NCI-H774 (cell line): ENCODE measurements at places on chromosomes 5 and 9.

- no peak for DNase-seq
Measured at GRCh38 chr9:104836235-104836634, 72.3 kb downstream of the NIPSNAP3B start.

- no peak for DNase-seq
Measured at GRCh38 chr9:136003411-136004218, 42.4 kb upstream of the UBAC1 start.

- DNase-seq = no peak
Measured at GRCh38 chr5:180799902-180800801, 2.5 kb downstream of the MGAT1 start.

- DNase-seq = no peak
Measured at GRCh38 chr5:131305906-131306305, 42.1 kb downstream of the CDC42SE2 start.

- no peak for DNase-seq
Measured at GRCh38 chr5:139571966-139572365, 10.8 kb downstream of the UBE2D2 start.

- DNase-seq = no peak
Measured at GRCh38 chr5:125295405-125295872, 549.0 kb upstream of the ZNF608 start.

DNA sequence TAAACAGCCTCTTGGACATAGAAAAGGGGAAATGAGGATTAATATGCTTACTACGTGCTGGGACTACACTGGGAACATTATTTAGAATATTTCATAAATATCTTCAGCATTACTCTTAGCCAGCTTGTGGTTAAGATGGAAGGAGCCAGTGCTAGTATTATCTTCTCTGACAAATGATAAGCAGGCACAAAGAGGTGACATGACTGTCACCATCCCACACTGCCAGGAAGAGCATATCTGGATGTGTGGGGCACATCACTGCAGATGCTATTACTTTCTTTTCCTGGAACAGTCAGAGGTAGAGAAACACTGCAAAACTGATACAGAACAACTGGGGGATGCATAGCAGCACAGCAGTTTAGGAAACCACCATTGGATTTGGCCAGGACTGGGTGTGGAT is 281.0 kb upstream of the TNC start:
- DNase-seq = no peak

GRCh38 chr5:134524272-134524825 is 1.1 kb upstream of the JADE2 start:
- DNase-seq = peak; percentile 22

GRCh38 chr5:76372323-76373054 is 30.6 kb upstream of the IQGAP2 start:
- no peak for DNase-seq

- no peak for DNase-seq
Measured at GRCh38 chr5:166781737-166782136, 1509.7 kb upstream of the WWC1 start.

GRCh38 chr9:69936427-69936826 is 107.2 kb upstream of the MAMDC2 start:
- DNase-seq = no peak

- DNase-seq = no peak
Measured at GRCh38 chr9:96289392-96289791, 12.6 kb downstream of the HSD17B3 start.

GRCh38 chr9:116471093-116471906 is 215.8 kb upstream of the TRIM32 start:
- no peak for DNase-seq

DNA sequence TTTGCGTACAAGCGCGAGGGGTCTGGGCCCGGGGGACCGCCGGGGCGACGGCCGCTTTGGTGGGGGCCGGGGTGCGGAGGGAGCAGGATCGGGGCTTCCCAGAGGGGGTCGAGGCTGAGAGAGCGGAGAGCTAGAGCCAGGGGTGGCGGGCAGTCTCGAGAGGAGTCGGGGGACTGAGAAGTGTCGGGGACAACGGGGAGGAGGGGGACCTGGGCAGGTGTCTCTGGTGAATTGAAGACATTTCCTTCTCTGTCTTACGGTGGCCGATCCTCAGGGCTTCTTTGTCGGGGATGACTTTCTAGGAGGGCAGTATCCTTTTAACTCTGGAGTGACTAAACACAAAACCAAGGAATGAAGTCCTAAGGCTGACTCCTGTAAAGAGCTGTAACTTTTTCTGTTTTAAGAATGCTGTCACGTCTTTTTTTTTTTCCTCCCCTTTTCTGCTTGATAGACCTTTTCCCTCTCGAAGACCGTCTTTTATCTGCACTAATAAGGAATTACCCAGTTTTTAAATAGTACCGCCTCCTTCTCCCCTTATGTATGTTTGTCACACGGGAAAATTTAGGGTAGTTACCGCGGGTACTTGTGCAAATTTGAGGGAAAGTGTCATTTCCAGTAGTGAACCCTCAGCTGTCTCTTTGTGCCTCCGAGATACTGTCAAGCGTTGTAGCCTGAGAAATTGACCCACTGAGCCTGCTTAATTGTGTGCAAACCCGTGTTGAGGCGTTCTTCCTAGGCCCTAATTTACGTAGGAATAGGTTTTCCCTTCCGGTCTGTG is 822 bp downstream of the DENND4C start:
- DNase-seq = no peak

DNA sequence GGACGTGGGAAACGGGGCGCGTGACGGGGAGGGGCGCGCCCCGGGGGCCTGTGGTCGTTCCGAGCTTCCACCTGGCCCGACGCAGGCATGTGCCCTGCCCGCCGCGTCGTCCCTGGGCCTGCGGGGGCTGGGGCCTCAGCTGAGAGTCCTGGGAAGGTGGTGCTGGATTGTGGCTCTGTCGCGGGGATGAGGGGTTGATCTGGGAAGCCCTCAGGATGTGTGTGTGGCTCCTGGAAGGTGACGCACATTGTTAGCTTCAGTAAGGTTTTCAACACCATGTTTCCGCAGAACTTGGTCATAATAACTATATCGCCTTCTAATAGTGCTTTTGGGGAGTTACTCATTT is 589.1 kb downstream of the MTRR start:
- DNase-seq = no peak
